Stimulated activated CD8-positive, alpha-beta memory T cell treated with anti-CD3 and anti-CD28 coated beads, Interleukin-15, amount 100 ng/mL, for 4 hours (primary cell): ENCODE measurements at places on chromosomes 1 and 21.

GRCh38 chr1:207798847-207799246 is 47.0 kb downstream of the CD46 start:
- DNase-seq: no peak

- no peak for DNase-seq
Measured at GRCh38 chr1:28845786-28846543, 34.0 kb downstream of the OPRD1 start.

DNA sequence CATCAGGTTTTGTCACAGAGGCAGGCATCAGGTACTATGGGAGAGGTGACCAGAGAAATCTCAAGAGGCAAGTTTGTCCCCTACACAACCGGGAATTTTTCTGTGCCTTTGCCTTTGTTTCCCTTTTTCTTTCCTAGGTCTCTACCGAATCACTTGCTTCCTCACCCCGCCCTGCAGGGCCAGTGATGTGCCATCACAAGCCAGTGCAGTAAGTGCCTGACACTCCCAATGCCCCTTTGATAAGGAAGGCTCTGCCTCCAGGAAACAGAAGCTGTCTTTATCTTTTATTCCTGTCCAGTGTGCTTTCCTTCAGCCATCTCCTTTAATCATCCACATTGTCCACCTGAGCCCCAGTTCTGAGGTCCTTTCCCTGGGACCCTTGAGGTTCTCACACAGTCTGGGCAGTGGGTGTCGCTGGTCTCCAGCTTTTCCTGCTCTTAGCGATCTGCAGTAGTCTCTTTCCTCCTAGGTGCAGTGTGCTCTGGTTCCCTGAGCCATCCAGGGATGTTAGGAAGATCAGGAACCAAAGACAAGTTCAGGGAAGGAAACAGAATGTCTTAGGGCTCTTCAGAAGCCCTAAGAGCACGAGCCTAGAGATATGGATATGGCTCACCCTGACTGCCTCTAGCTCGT is 36.6 kb downstream of the GJA5 start:
- no peak for DNase-seq

- no peak for DNase-seq
Measured at GRCh38 chr1:61071205-61072130, 10.9 kb upstream of the NFIA start.

- DNase-seq: no peak
Measured at GRCh38 chr1:229640455-229640854, 14.4 kb downstream of the URB2 start.

- DNase-seq: no peak
Measured at GRCh38 chr1:40633523-40633922, 32.0 kb downstream of the RIMS3 start.

DNA sequence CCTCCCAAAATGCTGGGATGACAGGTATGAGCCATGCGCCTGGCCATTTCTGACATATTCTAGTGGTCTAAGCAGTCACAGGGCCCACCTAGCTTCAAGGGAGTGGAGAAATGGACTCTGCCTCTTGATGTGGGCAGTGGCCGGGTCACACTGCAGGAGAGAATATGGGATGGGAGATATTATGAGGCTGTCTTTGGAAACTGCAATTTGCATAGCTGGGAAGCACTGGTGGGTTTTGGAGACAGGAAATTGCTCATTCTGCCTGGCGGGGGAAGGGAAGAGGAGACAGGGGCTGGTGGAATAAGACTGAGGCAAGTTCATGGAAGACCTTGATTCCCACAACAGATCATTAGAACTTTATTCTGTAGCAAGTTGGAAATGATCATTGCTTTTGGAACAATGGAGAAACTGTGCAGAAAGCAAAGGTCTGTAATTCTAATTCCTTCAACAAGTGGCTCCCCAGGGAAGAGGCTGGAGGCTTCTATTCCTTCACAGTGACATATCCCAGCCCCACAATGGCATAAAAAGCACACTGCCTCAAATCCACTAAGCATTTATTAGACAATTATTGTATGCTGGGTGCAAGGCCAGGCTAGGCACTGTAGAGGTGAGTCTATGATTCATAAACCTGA is 10.5 kb downstream of the NCMAP start:
- DNase-seq: no peak

GRCh38 chr1:22884806-22885530 is 87.7 kb downstream of the LACTBL1 start:
- no peak for DNase-seq

DNA sequence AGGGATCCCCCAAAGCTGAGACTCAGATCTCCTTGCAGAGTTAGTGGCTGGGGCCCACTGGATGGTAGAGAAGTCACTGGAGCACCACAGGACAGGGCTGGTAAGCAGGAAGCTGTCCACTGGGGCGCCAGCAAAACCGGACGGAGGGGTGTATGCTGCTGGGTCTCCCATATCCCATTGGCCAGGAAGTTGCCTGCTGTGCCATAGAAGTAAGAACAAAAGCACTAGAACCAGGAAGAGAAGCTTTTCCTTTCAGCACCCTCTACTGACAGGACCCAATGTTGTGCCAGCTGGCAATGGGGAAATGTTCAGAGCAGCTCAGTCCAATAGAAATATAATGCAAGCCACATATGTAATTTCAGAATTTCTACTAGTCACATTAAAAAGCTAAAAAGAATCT is 146.6 kb downstream of the SPATA46 start:
- no peak for DNase-seq
